ENCODE measurements at places on chromosomes 1 and 21.

DNA sequence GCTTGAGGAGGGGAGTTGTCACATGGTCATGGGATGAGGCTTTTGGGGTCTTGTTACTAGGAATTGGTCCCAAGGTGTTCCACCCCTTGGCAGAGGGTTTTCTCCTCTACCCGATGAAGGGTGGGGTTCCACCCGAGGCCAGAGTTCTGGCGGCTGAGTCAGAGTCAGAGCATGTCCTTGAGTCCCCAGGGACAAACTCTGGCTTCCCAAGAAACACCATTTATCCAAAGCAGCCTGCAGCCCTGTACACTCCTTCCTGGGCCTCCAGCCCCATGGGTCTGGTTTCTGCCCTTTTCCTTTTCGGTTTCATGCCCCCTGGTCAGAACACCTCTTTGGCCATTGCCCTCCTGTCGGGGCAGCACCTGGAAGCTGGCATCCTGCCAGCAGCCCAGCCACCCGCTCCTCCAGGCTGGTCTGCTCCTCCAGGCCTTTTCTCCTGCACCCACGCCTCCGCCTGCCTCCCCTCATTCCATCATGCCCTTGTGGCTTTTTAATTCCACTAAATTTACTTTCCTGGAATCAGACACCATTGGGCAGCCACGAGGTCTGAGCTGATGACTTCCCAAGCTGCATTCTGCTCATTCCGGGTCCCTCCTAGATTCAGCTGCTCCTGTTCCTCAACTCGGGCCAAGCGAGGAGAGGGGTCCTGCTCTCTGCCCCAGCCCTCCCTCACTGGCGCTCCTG is 301.7 kb upstream of the VAMP3 start:
- DNase-seq, result no peak

- DNase-seq, result no peak
Observed at GRCh38 chr1:23118957-23119792, 49.5 kb downstream of the LUZP1 start.

DNA sequence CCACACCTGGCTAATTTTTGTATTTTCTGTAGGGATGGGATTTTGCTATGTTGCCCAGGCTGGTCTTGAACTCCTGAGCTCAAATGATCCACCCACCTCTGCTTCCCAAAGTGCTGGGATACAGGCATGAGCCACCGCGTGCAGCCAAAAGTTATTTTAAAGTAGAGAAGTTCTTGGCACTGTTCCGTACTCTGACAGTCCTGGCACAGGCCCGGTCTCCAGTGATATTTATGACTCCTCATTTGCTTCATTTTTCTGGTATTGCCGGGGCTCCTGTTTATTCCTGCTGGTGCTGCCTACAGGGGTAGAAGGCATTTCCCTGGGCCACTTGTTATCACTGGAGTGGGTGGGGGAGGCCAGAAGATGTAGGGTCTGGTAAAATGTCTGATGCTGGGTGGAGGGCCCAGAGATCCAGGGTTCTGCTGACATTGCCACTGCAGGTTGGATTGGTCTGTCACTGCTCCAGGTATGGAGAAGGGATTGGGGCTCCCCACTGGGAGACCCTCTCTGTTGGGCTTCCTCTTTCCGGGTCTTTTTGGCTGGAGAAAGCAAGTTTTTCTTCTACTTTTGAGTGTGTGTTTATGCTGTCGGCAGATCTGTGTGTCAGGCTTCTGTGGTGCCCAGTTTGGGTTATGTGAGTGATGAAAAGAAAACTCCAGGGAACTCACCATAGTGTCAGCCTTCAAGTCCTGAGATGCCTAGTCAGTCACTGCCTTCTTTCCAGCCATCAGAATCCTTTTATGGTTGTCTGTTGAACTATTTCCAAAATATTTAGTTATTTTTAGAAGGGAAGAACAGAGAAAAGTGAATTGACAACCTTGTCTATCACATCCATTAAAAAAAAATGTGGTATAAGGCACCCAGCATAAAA is 4.5 kb downstream of the MROH7 start:
- DNase-seq, result no peak

GRCh38 chr1:237913345-237913744 is 22.6 kb upstream of the ZP4 start:
- DNase-seq, result no peak

- DNase-seq, result no peak
Observed at GRCh38 chr1:11061652-11062365, 2.0 kb upstream of the SRM start.

DNA sequence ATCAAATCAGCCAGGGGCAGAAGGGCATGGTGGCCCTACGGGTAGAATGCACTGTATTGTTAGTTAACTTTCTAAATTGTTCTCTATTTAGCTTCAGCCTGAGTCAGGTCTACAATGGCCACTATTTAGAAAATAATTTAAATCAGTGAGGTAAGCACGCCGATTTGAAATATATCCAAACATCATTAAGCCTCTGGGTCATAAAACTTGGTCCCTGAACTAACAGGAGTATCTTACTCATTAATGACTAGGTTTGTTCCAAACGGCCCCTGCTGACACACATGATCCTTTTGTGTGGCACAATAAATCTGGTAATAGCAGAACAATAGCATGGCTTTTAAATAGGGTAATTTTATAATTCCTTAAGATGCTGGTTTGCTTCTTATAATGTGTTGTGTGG is 48.4 kb downstream of the STX6 start:
- no peak for DNase-seq

DNA sequence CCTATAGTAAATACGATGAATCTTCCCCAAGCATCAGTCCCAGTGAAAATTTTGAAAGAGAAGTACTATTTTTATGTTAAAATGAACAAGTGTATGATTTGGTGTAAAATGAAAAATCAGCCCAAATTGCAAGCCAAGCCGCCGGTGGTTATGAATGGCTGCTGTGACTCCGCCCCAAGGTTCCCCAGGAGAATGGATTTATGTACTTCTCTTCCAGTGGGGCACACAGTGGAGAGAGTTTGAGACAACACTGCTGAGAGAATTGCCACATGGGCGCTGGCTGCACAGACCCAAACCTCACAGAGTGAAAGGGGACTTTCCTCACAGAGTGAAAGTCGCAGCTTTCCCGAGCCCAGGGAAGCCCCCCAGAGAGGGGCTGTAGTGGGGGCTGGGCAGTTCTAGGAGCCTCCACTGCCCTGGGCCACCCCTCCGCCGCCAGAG is 24.0 kb downstream of the CDK18 start:
- no peak for DNase-seq

GRCh38 chr1:90358448-90358847 is 358.7 kb downstream of the BARHL2 start:
- DNase-seq, result no peak

DNA sequence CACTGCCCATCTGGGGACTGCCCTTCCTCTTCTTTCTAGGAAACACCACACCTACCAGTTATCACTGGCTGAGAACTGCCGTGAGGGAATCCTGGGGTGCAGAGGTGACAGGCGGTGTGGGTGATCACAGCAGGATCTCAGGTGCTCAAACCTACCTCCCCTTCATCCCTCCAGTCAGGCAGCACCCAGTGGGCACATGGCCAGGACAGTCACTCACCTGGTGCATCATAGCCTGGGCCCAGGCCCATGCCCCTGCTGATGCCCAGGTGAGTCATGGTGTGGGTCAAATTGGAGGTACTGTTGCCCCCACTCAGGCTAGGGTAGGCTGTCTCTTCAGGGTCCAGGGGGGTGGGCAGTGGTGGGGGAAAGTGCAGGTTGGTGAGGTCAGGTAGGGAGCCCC is 5.3 kb upstream of the DENND4B start:
- DNase-seq, result no peak

DNA sequence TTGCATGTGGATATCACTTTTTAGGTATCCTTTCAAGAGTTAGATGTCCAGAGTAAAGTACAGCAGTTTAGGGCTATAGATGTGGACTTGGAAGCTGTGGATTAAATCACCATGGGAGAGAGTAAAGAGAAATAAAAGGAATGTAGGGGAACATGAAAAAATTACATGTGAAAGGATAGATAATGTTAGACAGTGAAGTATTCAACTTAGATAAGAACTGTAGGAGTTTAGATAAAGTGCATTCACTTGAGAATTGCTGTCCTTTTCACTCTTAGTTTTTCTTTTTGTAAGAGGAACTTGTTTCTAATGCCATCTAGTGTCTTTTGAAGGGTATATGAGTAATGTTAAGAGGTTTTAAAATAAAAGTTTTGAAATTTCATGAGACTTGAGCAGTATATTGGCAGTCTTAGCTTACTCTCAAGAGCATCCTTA is 40.1 kb downstream of the MAST2 start:
- no peak for DNase-seq

- DNase-seq, result no peak
Observed at GRCh38 chr1:213997038-213997771, 9.4 kb downstream of the PROX1 start.

DNA sequence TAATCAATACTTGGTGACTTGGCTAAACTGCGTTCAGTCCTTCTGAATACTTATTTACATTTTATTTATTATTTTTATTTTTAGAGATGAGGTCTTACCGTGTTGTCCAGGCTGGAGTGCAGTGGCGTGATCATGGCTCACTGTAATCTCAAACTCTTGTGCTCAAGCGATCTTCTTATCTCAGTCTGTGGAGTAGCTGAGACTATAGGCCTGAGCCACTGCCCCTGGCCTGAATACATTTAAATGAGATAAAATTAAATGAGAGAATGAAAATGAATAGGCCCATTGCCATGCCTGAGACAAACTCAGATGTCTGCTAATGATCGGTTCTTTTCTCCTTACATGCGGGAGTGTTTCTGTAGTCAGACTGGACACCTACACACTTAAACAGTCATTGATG is 86.0 kb downstream of the GALNT2 start:
- no peak for DNase-seq

DNA sequence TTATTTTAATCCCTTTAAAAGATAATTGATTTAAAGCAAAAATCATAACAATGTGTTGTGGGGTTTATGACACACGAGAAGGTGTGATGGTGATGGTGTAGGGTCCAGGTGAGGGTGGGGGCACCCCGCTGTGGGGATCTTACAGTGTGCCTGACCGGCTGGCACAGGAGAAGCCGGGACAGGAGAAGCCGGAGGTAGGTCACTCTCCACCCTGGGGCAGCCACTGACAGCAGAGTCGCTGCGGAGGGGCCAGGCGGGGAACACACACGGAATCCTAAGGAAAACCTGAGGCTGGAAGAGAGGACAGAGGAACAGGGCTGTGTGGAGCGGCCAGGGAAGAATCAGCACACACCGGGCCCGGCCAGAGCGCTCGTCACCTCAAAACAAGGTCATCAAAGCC is 4.3 kb upstream of the LRRC3 start:
- DNase-seq, result no peak

GRCh38 chr21:46243960-46244361 is 15.4 kb upstream of the LSS start:
- DNase-seq, result no peak

- DNase-seq, result no peak
Observed at GRCh38 chr1:51575406-51576084, 41.3 kb upstream of the OSBPL9 start.

GRCh38 chr1:29145739-29146437 is 22.2 kb upstream of the TMEM200B start:
- no peak for DNase-seq

GRCh38 chr21:40696246-40696645 is 150.7 kb downstream of the DSCAM start:
- DNase-seq, result no peak

- DNase-seq, result no peak
Observed at GRCh38 chr21:38039841-38040240, 123.6 kb upstream of the KCNJ6 start.

DNA sequence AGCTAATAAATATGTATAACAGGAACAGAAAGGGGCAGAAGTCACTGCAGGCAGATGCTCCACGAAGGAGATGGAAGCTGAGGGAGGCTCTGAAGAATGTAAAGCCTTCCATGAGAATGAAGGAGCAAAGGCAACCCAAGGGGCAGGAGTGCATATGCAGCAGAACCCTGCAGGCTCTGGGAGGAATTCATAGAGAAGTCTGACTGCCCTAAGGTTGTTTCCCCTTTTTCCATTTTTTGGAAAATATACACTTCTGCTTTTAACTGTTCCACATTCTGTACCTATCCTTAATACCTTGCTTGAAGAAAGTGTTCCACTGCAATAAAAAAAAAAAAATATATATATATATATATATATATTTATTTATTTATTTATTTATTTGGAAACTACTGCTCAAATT is 69.6 kb downstream of the CD34 start:
- DNase-seq, result no peak

- DNase-seq, result no peak
Observed at GRCh38 chr1:4380564-4381168, 273.7 kb upstream of the AJAP1 start.

DNA sequence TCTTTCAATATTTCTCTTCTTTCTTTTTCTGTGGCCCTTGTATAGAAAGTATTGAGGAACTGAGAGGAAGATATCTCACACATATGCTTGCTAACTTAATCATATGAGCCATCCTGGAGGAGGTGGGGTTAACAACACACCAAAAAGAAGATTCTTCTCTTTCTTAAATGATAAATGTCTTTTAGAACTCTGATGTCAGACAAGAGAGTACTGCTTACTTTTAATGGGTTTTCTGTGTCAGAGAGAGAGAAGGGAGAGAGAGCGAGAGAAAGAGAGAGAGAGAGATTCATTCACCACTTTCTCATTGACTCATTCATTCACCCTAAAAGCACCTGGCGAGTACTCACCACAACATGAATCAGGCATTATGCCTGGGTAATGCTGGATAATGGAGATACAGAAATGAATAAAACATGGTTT is 250.3 kb upstream of the SGIP1 start:
- DNase-seq, result no peak

DNA sequence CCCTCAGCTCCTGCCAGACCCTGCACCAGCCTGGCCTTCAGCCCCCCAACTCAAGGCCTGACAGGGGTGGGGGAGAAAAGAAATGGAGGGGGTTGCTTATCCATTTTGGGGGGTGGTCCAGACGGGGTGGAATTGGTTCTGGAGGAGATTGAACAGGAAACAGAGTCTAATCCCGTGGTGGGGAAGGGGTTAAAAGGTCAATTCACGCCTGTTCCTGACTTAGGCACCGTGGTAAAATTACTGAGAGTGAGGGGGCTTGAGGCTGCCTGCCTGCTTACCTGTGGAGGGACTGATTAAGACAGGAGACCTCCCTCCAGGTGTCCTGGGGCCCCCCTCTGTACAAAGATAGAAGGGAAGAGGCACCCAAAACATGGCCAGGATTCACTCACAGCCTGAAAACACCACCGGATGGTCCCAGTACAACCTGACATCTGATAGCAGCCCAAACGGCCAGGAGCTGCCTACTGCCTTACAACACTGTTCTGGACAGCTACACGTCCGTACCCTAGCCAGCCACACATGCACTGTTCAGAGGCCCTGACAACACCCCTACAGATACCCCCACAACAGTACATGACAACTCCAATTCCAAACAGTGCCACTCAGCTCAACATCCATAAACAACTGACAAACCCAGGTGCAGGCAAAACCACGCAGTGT is 31.8 kb downstream of the AHDC1 start:
- no peak for DNase-seq
